RKO (cell line): ENCODE measurements at places on chromosomes 3 and 15.

DNA sequence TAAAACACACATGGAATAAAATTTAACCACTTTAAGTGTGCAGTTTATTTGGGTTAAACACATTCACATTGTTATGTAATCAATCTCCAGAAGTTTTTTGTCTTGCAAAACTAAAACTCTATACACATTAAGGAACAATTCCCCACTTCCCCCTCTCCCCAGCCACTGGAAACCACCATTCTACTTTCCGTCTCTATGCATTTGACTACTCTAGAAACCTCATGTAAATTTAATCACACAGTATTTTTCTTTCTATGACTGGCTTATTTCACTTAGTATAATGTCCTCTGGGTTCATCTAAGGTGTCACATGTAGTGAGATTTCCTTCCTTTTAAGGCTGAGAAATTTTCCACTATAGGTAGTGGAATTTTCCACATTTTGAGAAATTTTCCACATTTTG is 568.7 kb upstream of the UBE2E2 start:
- no peak for DNase-seq

DNA sequence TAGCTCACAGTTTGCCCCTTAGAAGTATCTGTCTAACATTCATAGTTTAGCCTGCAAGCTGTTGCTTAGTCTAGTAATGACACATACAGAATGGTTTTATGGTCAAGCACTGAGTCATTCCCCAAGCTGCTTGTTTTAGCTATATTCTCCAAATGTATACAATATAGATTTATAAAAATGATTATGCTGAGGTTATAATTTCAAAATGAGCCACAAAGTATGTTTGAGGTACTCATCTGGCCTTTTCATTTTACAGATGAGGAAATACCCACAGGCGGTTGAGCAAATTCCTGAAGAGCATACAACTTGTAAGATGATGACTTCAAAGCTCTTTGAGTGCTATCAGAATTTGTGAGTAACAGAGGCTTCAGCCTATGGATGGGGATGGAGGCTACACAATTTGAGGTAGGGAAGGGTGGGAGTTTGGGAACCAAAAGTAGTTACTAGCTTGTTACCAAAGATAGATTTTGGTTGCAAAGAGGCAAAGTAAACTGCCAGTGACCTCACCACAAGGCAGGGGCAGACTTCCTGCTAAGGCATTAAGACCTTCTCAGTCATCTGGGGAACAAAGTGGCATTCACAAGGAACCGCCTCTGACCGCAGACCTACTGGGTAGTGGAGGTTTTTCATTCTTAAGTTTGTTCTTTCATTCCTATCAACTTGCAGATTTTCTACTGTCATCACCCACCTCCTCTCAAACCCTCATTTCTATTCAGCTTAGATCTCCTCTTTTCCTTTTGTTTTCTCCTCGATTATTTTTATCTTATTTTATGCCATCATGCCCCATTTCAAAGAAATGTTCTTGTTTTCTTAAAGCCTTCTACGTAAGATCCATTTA is 257.2 kb upstream of the NECTIN3 start:
- peak; percentile 22 for DNase-seq

- DNase-seq = peak; percentile 50
These were observed 6.6 kb upstream of the KBTBD8 start for GRCh38 chr3:66991459-66991858.

DNA sequence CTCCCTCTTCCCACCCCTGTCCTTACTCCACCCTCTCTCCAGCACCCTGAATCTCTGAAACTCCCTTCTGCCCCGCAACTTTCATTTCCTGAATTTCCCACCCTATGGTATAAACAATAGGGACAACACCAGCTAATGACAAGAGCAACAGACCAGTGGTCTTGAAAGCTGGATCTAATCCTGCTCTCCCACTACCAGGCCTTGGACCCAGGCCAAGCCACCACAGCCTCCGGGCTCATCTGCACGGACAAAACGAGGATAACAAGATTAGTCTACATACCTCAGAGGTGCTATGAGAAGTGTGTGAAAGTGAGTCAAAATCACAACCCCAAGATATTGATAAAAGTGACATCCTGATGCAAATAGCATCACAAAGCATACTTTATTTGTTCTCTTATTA is 128.6 kb downstream of the ERC2 start:
- no peak for DNase-seq

GRCh38 chr3:134847349-134847748 is 52.3 kb downstream of the EPHB1 start:
- DNase-seq = no peak

- no peak for DNase-seq
These were observed 155.2 kb downstream of the UACA start for GRCh38 chr15:70608144-70608543.

DNA sequence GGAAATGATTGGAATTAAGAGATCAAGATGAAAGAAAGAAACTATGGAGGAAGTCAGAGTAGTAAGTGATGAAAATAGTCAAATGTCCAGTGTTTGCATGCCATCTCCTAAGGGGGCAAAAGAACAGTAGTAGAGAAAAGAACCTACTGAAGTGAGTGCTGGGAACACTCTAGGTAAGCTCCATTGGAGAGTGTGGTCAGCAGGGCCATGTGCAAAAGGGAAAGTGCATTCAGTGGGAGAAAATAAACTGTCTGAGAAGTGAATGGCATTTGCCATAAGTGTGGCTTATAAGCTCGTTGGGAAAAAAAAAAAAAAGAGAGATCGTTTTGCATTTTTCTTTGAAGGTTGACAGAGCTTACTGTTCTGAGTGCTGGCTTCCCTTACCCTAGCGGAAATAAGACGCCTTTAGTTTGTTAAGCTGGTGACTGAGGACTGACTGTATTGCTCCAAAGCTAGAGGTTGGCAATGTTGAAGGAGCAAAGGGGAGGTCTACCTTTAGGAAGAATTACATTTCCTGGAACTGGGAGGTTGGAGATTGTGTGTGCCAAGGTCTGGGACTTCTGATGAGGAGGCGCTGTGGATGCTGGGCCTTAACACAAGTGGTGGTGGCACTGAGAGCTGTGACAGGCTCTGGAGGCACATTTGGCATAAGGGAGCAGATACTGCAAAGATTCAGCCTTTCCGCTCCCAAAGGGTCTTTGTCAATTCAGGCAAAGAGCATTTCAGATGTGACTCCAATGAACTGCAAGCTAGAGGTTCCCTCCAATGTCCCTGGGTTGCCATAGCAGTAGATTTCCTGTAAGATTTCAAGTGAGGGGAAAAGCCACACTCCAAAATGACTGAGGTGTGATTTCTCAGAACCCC is 287.8 kb upstream of the SATB1 start:
- DNase-seq = no peak
